ENCODE measurements at places on chromosomes 4 and X. TPM values are rescaled to one million over a fixed set of nuclear protein-coding genes. Genes with fewer than 3 reads are reported as not detected.
A peak's percentile ranks its signal among the peaks of the same experiment; 100 is the strongest.

DNA sequence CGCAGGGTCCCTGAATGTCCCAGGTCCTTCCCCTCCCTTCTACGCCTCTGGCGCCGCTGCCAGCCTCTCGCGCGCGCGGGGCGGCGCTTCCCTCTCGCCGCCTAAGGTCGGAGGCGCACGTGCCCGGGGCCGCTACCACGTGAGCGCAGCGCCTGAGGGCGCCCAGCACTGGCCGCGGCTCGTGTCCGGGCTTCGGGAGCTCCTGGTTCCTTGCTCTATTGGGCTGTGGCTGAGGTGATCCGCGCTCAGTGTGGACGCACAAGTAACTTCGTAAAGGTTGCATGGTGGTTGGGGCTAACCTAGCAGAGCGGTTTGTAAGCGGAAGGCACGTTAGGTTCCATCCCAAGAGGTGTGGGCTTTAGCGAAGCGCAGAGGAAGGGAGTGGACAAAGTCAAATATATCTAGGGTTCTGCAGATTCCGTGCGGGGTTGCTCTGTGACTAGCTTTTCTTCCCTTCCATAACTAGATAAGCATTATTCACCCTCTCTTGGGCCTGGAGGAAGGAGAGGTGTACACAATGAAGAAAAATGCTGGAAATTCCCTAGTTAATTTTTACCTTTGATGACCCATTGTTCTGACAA is 1.8 kb downstream of the TLL1 start:
- DNase-seq = no peak

DNA sequence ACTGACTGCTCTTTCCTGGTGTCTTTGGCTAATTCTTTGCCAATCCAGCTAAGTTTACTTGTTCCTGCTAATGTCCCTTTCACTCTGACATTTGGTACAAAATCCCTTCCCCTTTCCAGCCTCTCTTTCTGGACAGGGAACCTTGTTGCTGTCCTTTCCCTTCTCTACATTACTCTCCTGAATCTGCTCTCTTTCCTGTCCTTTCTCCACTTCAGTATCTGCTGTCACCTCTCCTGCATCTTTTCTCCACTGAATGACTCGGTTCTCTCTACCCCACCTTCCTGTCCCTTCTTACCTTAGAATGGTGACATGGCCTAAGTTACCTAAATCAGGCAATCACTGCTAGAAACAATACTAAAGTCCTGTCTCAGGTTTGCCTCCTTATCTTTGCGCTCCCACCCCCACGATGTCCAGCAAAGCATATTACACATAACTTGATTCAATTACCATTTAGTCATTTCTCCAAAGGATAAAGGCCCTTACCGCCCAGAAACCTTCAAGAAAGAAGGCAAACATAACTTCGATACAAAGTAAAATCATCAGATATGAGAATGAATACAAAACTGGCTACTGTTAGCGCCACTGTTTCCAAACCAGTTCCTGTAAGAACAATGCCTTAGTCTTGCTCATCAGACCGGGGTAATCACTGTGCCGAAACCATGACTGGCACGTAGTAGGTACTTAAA is 890 bp downstream of the BOD1L1 start:
- peak; percentile 20 for DNase-seq

DNA sequence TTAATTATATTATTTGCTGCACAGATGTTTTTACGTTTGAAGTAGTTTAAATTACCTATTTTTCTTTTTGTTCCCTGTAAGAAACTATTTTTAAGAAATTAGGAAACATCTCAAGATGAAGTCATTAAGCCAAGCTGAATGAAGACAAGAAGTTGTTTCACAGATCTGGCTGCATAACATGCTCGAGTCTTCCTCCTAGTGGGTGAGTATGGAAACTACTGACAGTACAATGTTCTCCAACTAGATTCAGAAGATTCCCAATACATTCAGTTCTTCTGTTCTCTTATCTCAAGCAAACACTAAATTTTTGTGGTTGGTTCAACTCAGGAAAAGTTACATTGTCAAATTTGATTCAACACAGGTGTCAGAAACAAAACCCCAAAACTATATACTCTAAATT is 256.8 kb upstream of the VCX start:
- peak; percentile 22 for DNase-seq

- DNase-seq = no peak
These were observed 629.0 kb upstream of the ZFP42 start for GRCh38 chr4:187366530-187366929.

DNA sequence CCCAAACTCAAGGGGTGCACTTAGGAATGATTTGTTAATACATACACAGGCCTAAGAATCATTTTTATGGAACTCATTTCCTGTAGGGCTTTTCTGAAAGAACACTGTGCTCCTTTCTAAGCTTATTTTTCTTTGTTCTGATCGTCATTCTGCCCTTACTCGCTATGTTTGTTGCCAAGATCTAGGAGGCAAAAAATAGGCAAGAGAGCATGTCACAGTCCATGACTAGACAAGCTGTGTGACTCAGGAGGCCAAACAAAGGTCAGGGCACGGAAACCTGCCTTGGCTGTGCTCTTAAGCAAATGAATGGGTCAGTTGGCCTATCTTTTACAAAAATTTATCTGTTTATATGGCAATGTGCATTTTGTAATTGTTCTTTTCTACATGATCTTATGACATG is 42.5 kb upstream of the C1GALT1C1 start:
- peak; percentile 86 for DNase-seq

GRCh38 chr4:38928568-38928967 is 61.0 kb downstream of the FAM114A1 start:
- no peak for DNase-seq

DNA sequence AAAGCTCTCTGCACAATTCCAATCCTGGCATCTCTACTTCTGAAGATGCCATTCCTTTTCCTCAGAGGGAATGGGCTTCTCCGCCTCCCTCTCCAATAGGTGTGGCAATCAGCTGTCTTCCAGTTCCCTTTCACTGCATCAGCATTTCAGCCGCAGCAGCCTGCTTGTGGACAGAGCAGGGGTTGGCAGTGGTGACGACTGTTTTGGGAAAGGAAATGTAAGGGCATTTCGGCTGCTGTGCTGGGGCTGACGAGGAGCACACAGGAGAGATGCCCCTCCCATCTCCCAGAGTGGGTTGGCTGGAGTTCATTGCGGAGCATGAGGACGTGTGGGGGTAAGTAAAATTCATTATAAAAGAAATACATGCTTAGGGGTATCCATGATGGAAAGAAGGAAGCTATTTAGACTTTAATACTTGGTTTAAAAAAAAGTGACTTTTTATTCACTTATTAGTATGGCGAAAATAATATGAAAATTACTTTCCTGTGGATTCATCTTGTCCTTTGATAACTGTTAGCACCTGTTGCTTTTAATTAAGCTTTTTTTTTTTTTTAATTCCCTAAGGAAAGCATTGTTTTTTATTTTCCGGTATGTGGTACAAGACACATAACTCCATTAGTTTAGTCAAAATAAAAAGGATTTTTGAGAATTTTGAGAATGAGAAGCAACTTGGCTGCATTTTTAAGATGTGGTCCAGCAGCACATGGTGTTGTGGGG is at the start of gene LIMCH1:
Gene LIMCH1, plus strand, starts transcription at position 141 of the 717 bp plus-strand sequence. CDS start 67,839 bp downstream, outside the sequence.
- peak; percentile 13 for DNase-seq

GRCh38 chr4:135838889-135839288 is 1637.3 kb upstream of the PABPC4L start:
- no peak for DNase-seq

DNA sequence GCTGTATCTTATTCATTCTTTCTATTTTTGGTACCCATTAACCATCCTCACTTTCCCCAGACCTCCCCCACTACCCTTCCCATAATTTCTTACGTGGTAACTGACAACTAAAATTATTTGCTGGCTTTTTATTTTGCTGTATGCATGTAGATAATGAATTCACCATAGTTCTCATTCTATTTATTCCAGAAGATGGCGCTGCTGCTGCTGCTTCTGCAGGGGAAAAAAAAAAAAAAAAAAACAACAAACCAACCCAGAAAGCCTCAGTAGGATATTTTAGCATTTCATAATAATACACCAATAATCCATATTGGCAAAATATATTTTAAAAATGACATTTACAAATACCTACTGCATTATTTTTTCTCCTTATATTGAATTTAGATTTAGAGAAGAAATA is 416.6 kb upstream of the MAGEB18 start:
- peak; percentile 18 for DNase-seq

- DNase-seq = no peak
These were observed 64.3 kb downstream of the LRBA start for GRCh38 chr4:150950657-150951288.

Gene PRPS2
- 37.7 TPM for total RNA-seq

Gene PLCXD1
- total RNA-seq = 7.8 TPM

Gene BCLAF3
- 11.0 TPM for total RNA-seq

Gene IBSP
- total RNA-seq = not detected

Gene SPANXC
- total RNA-seq = not detected

Gene SLC25A6
- 190 TPM for total RNA-seq

Data from fibroblast of the aortic adventitia (primary cell).